ENCODE measurements at places on chromosomes 11 and 22. TPM values are rescaled to one million over a fixed set of nuclear protein-coding genes. Genes with fewer than 3 reads are reported as not detected.

DNA sequence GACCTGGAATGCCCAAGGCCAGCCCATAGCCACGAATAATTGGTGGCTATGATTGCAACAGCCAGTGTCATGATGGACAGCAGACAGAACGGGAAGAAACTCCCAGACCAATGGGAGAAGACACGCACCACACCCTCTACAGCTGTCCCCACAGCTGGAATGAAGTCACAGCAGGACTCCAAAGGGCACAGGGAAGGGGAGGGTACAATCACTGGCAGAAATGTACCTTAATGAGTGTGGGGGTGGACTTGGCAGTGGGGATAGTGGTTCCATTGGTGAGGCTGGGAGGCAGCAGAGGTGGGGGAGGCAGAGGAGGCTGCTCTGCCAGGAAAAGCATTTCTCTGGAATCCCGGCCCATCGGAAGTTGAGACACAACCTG lies 52.9 kb downstream of the SGSM3 start:
- peak; percentile 66 for ATAC-seq

DNA sequence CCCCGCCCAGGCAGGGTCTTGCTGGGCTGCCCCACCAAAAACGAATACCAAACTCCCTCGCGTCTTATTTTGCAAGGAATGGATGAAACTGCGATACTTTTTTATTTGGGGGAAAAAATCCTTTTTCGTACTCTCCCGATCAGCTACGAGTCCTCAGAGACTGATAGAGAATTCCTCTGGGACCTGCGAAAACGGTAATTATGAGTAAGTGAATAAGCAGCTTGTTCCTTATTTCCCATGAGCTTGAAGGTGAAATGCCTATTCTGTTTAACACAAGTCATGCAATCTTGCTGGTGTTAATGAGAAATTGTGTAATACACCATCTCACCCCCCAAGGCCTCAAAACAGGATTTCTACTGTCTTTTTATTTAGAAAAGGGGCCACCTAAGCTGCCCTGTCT lies 5.5 kb downstream of the GRK3 start:
- no peak for ATAC-seq

DNA sequence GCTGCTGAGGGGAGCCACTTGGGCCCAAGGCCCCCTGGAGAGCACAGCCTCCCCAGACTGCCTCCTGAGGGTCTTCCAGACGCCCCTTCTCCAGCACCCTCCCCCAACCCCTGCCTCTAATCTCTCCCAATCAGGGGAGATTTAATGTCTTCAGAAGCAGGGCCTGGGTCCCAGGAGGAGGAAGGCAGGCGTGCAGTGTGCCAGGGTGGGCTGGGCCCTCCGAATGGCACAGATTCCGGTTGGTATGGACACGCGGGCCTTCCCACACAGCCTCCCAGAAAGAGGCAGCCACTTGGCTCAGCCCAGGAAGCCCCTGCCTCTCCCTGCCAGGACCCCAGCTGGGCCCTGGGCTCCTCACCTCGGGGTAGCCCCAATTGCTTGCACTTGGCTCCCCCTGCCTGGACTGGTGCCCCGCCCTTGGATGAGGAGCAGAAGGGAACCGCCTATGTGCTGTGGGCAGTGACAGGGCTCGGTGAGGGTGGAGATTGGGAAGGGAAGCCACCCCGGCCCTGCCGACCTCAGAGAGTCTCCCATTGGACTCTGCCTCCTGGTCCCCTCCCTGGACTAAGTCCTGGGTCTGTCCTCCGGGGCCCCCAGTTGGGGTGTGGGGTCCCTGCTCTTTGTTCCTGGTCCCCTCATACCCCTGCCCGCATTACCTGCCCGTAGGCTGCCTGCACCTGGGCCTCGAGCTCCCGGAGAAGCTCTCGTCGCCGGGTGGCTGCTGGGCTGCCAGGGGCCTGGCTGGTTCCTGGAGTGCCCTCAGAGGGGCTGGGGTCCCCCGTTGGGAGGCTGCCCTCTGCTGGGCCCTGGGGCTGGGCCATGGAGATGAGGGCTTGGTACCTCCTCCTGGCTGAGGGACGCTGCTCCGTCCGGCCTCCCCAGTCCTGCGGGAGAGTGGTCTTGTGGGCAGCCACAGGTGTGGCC lies 572 bp upstream of the CABP2 start:
- peak; percentile 11 for ATAC-seq

DNA sequence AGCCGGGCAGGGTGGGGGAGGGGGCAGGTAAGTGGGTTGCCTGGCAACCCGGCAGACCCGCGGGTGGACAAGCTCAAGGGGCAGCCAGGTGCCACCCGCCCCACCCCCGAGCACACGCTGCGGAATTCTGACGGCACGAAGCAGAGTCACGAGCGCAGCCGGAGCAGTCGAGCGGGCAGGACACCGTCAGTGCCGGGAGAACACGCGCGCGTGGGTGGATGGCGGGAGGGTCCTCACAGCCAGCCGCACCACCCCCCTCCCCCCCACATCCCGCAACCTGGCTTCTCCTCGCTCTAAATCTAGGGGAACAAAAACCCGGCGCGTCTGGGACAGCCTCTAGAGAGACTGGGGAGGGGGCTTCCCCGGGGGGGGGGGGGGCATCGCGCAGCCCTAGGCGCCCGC lies 133.1 kb upstream of the HSD17B12 start:
- ATAC-seq, result no peak

DNA sequence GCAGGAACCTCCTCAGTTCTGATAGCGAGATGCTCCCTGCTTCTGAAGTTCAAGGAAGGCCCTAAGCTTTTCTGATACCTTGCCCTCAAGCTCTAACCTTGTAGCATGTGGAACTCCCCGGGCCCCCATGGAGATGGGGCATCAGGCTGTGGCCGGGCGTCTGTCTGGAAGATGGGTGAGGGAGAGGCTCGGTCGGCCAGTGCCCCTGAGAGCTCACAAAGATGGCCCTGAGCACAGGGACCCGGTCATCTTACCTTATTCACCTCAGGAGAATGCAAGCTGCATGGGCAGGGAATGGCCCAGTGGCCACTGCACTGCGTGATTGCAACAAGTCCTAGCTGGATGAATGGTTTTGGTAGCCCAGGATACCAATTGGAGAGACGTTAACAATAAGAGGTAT lies 830.3 kb downstream of the TBC1D22A start:
- ATAC-seq, result no peak

DNA sequence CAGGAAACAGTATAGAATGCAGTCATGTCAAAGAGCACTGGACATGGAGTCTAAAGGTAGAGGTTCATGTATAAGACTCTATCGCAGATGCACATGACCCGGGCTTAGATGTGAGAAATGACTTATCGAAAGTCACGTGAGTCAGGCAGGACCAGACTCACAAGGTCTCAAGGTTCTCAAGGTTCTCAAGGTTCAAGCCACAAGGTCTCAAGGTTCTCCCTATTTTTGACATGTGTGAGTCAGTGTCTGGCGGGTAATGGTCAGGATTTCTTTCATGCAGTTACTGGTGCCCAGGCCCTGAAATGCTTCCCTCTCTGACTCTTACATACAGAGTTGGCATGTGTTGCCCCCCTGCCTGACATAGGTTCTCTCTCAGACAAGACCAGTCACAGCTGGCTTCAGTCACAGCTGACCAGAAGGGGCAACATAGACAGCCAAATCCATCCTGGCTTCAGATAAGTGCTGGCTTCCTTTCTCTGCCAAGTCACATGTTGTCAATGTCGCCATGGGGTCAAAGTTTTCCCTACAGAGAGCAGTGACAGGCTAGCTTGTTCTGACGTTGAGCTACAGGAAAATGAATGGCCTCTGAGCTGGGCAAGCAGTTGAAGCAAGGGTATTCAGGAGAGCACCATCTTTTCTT lies 10.1 kb downstream of the CSRP3 start:
- no peak for ATAC-seq

DNA sequence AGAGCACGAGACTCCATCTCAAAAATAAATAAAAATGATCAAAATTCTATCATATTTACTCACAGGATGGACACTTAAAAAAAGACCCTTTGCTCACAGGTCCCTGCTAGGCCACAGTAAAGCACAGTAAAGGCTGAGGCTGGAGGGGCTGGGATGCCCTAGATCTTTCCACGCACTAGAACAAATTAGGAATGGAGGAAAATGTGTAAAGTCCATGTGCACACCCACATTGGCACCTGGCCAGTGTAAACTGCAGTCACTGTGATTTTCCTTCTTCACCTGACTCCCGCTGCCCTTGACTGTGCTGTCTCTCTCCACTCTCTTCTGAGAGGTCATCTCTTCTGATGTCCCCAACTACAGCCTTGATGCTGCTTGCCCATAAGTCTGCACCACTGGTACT lies 195.5 kb downstream of the EFCAB6 start:
- no peak for ATAC-seq

DNA sequence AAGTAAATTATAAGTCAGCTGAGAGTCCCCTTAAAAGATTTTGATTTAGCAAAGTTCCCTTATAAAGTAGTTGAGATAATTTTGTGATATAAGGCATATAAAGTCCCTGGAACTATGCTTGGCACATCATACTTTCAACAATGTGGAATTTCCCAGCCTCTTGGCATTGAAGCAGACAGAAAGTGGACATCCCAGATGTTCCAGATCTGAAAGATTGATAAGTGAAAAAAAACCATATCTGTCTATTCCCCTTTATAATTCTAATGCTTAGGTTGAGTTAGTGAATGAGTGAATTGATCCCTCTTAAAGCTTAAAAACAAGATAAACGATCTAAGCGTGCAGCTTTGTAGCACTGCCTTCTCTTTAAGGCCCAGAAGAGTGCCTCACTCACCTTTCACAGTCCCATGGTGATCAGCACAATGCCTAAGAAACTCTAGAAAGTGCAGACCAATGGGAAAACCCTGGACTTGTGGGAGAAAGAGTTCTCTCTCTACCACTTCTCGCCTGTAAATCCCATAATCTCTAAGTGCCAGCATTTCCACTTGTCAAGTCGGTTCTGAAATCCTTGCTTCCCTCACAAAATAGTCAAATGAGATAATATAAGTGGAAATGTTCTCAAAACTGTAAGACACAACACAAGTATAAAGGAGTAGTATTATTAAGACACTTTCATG lies 17.8 kb downstream of the FIBIN start:
- peak; percentile 45 for ATAC-seq

DNA sequence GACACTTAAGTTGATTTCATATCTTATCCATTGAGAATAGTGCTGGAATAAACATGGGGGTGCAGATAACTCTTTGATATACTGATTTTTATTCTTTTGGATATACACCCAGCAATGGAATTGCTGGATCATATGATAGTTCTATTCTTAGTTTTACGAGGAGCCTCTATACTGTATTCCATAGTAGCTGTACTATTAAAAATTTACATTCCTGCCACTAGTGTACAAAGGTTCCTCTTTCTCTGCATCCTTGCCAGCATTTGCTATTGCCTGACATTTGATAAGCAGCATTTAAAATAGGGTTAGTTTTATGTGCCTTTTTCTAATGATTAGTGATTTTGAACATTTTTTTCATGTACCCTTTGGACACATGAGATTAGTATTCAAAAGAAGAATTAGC lies 554.2 kb downstream of the JRKL start:
- no peak for ATAC-seq

DNA sequence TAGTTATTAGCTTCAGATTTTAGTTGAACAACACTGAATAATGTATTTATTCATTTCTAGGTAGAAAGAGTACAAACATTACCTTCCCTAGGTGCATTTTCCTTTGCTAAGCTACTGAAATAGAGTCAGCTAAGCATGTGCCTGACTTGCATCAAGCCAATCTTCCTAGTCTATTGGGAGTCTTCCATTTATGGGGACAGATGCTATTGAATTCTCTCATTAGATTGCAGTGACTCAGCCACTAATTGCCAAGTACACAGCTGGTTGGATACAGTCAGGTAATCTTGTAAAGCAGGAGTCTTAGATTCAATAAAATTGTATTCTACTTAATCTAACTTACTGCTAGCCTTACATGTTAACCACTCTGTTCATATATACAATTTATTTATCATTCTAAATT lies 55.2 kb upstream of the RPS13 start:
- ATAC-seq, result no peak

Gene ENTHD1
- not detected for total RNA-seq

Gene MMP13
- total RNA-seq, result 0.43 TPM

Gene OR5J2
- not detected for total RNA-seq

Gene RCOR2
- 66.1 TPM for total RNA-seq

Gene RIC3
- 36.6 TPM for total RNA-seq

Gene TYMP
- 9.2 TPM for total RNA-seq
